Frontal cortex (tissue), 4 donors: ENCODE measurements at places on chromosomes 1 and 21.
A peak's percentile ranks its signal among the peaks of the same experiment; 100 is the strongest.

DNA sequence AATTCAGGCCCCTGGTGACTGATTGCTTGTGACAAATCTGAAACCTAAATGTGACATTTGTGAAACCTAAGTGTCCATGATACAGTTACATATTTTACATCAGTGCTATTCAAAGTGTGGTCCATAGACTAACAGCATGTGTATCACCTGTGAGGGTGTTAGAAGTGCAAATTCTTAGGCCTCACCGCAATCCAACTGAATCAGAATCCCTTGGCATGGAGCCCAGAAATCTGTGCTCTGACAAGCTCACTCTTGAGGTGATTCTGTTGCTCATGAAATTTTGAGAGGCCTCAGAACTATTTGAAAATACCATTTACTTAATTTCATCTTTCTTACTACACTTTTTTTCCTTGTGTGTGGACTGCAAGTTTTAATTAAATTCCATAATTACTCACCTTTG lies 587.9 kb downstream of the ADGRL2 start:
- no peak for DNase-seq

- no peak for DNase-seq
Measured at GRCh38 chr21:42348762-42349161, 2.0 kb downstream of the TFF2 start.

- DNase-seq, result peak; percentile 18
Measured at GRCh38 chr21:41170442-41170841, 2.5 kb downstream of the BACE2 start.

DNA sequence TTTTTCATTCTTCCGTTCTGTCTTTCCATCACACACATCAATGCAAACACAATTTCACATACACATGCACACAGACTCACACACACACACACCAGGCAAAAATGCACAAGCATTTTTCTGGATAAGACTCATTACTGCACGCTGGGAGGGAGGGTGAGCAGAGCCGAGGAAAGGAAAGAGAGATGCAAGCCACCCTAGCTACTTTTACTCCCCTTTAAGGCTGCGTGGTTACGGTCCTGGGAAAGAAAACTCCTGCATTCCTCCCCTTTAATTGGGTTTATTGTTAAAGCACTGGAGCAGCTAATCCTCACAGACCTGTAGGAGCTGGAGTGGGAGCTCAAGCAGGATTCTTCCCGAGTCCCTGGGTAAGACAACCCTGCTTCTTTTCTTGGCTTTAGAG lies at the start of gene CAMK1G:
Gene CAMK1G, plus strand, starts transcription at position 307 of the 400 bp plus-strand sequence. CDS start 11,270 bp downstream, outside the sequence.
- peak; percentile 37 for DNase-seq

- no peak for DNase-seq
Measured at GRCh38 chr1:210482945-210483617, 154.4 kb downstream of the HHAT start.

DNA sequence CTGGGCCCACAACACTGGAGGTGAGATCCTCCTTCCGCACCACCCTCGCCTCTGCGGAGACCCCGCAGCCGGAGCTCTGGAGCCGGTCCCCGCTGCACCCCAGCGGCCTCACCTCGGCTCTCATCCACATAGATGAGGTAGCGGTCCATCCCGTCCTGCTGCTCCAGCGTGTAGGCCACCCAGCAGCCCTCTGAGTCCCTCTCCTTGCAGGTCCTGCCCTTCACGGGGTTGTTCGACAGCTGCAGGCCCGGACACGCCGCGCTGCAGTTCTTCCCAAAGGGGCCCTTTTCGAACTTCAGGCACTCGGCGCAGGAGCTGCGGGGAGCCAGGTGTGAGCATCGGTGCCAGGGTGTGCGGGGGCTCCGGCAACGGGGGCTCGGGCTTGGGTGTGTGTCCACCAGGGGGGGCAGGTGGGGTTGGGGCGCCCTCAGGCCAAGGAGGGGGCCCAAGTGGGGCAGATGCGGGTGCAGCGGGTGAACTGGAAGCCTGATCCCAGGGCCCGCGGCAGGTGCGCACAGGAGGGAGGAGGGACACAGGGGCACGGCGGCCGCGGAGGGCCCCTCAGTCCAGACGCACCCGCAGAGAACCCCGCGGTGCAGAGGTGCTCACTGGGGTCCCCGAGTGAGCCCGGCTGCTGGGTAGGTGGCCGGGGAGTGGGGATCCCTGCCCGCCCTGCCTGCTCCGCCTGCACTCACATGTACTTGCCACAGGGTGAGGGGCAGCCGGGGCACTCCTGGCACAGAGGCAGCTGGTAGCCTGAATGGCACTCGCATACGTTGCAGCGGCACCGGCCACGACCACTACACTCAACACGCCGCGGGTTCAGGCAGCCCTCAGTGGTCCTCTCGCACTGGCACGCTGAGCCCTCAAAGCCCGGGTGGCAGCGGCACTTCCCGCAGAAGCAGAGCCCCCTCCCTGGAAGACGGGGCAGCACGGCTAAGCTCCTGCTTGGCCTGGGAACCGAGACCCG lies 15.4 kb upstream of the PTTG1IP start:
- DNase-seq, result no peak

- no peak for DNase-seq
Measured at GRCh38 chr1:218778257-218779126, 395.2 kb upstream of the LYPLAL1 start.
